ENCODE measurements at places on chromosomes 5 and 9.

DNA sequence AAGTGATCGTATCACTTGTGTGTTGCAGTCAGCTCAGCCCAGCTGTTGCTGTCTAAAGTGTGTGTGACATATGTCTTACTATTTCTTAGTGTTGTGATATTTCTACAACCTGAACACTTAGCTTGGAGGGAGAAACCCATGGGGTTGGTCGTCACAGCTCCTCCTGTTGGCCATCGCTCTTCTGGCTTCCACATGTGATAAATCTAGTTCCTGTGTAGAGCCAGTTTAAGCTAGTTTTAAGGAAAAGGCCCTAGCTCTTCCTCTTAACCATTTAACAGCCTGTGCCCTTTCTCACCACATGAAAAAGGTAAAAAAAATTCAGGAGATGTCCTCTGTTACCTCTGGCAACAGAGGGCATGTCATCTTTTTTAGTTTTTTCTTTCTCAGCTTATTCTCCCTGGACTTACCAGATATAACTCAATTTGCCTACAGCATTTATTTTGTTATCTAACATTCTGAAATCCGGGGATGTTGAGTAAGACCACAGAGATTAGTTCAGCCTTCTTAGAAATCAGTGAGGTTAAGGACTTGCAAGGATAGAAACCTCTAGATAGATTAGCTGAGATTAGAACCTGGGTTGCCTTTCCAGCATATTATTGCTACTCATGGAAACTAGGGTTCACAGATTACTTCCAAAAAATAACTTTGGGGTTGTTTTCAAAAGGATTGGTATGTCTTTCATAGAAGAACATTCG lies 100.4 kb downstream of the GAPVD1 start:
- DNase-seq, result peak; percentile 8

- no peak for DNase-seq
Observed at GRCh38 chr9:129151469-129151868, 26.6 kb downstream of the IER5L start.

GRCh38 chr5:423233-423565 lies 19.8 kb upstream of the EXOC3 start:
- DNase-seq, result no peak

GRCh38 chr5:138664276-138664943 lies 88.8 kb upstream of the CTNNA1 start:
- no peak for DNase-seq

DNA sequence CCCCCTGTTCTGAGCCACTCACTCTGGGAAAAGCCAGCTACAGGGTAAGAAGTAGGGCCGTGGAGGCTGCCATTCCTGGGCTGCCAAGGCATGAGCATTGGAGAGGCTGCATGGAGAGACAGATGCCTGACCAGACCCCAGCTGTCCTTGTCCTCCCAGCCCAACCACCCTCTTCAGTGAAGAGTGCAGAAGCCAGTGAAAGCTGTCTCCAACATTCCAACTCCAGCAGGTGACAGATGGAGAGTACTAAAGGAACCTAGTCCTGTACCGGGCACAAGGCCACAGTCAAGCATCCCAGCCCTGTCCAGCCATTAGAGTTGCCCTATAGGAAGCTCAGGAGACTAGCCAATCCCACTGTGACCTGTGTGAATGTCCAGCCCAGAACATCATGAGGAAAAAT lies 165.1 kb downstream of the DIRAS2 start:
- DNase-seq, result no peak

DNA sequence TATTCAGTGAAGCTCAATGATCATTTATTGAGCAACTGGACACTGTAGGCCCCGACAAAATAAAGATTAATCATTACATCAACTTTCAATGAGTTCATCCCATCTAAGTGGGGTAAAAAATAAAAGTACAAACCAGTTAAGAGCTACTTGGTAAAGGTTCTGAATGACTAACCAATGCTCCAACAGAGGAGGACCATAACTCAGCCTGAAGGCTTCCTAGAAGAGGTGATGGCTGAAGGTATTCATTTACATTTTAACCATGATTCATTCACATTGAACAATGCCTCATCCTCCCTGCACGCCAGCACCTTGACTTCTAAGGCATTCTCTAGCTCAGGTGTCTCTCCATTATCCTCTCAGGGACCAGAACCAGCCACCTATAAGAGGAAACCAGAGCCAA lies 201.4 kb downstream of the ZNF462 start:
- no peak for DNase-seq

DNA sequence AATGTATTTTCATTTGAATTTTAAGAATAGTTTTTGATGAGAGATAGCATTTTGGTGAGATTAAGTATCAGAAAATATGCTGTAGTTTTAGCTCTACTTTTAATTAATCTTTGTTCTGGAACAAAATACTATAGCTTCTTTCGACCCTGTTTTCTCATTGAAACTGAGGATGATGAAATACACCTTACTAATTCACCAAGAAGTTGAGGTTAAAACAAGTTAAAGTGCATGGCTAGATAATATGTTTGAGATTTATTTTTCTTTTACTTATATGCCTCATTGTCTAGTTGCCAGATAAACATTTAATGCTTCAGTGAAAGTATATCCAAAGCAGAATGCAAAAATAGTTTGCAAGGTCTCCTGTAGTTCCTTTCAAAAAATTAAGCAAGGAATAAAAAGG lies 140.1 kb upstream of the KCNN2 start:
- no peak for DNase-seq
